ENCODE measurements at places on chromosomes 5 and 9.

GRCh38 chr5:32308946-32309345 lies 3.8 kb downstream of the MTMR12 start:
- no peak for DNase-seq

DNA sequence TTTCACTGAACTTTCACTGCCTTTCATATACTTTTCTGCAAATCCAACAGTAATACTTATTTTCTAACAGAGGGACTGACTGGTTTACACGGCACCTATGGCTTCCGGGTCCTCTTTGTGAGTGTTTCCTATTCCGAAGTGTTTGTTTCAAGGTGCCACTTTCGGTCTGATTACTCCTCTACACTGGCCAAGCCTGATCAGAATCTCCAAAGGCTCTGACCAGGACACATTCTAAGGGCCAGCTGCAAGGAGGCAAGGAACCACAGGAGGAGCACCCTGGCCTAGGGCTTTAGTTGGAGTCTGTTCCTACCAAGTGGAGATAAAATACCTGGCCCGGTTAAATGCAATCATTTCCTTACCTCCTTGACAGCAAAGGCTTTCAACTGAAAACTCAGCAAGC lies 132.1 kb downstream of the GLIS3 start:
- no peak for DNase-seq

GRCh38 chr5:1246711-1247431 lies 21.7 kb downstream of the SLC6A18 start:
- no peak for DNase-seq

GRCh38 chr9:121744002-121744686 lies 92.7 kb downstream of the DAB2IP start:
- DNase-seq = no peak

DNA sequence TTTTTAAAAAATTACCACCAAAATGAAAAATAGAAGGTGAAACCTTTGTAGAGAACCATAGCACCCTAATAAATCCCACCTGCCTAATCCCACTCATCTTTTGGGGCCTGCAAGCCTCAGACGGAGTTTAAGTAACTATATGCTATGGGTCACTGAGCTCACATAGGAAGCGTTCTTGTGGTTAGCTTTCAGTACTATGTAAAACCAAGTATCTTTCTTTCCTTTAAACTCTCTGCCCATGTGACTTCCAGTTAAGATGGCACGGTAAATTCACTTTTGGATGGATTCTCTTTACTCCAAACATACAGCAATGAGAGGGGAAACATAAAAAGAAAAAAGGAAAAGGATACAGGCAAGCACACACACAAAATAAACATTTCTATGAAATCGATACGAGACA lies 50.9 kb downstream of the FANCC start:
- no peak for DNase-seq

DNA sequence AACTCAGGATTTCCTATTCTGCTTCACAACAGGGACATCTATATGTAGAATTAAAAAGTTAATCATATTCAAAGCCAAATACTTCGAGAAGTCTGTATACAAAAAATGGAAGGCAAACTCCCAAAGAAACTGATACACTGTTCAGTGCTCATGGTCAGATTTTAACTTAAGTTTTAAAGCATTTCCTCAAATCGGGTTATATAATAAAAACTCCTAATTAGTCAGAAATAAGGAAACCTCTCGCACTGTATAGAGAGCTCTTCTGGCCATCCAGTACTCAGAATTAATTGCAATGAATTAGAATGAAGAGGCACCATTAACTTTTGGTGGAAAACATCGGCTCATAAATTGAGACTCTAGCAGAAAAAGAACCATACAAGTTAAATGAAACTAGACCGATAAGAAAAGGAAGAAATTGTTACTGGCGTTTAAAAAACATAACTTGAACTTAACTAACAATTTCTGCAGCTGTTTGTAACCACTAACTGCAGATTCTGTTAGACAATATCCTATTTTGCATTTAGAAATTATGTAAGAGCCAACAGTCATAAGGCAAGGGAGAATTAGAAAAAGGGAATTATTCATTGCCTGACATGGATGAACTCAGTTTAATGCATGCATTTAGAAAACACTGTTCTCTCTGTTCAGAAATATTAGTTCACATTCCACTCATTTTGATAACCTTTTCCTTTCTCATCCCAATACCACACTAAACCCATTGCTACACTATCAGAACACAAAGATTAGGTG lies 96.6 kb downstream of the FNBP1 start:
- DNase-seq = no peak

DNA sequence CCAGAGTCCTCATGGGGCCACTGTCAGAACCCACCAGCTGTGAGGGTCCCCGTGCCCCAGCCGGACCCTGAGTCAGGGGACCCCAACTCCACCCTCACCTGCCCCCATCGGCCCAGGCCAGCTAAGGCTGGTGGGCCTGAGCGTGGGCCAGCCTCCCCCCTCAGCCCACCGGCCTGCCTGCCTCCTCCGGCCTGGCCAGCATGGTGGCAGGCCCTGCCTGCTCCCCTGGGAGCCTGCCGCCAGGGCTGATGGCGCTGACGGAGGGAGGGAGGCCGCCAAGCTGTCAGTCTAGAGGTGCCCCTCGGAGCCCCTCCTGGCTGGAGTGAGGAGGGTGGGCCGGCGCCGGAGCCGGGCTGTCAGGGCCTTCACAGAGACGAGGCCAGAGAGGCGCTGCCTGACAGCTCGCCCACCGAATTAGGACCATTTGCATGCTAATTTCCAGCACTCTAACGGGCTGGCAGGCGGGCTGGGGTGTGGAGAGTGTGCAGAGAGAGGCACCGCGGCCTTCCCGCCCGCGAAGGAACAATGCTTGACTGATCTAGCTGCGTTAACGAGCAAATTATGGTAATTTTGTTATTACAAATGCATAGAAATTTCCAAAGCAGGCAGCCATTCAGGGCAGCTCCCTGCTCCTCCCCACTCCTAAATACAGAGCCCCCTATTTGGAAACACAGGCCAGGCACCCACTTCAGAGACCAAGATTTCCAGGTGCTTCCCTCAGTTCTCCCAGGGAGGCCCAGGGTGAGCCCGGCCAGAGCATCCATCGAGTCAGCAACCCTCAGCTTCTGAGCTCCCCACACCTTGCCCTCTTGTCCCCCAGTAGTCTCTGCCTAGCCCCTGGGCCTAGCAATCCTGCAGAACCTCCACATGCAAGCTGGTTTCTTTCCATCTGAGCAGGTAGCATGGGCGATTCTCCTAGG lies 169.3 kb downstream of the PAX5 start:
- no peak for DNase-seq

GRCh38 chr5:134911285-134912206 lies 6.6 kb downstream of the PCBD2 start:
- no peak for DNase-seq

- DNase-seq = no peak
These were observed 141.0 kb upstream of the GRHPR start for GRCh38 chr9:37281541-37281940.

DNA sequence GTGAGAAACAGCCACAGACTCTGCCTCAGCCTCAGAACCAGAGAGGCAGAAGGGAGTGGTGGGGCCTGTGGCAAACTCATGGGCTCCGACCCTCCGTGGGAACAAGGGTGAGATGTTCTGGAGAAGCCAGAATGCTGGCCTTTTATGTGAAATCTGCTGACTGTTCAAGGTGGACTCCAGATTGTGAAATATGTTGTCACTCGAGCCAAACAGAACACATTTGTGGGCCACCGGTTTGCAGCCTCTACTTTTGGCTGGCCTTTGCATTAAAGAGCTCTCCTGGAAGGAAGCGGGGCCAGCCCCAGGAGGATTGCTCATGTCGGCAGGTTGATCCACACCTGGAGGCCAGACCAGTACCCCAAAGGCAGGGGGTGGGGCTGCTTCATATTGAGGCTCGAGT lies 62.4 kb downstream of the ERGIC1 start:
- no peak for DNase-seq

DNA sequence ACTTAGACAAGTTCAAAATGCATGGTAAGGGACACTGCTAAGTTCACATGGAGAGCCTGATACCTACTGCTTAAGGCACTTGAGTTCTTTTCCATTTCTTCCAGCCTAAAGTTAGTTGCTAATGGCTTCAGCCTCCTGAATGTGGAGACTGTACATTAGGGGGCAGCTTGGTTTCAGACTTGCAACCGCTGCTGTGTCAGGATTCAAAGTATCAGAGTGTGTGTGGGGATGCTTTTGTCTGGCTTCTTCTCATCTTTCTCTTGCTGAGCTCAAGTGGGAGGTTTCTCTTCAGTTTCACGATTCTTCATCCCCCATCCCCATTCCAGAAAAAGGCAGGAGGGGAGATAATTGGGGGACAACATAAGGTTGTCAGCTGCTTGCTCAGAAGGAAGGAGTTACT lies 49.4 kb downstream of the ATP10B start:
- no peak for DNase-seq

GRCh38 chr9:71285191-71285656 lies 163.8 kb upstream of the TRPM3 start:
- DNase-seq = peak; percentile 68

GRCh38 chr9:124354346-124355038 lies 60.8 kb downstream of the PSMB7 start:
- DNase-seq = no peak

DNA sequence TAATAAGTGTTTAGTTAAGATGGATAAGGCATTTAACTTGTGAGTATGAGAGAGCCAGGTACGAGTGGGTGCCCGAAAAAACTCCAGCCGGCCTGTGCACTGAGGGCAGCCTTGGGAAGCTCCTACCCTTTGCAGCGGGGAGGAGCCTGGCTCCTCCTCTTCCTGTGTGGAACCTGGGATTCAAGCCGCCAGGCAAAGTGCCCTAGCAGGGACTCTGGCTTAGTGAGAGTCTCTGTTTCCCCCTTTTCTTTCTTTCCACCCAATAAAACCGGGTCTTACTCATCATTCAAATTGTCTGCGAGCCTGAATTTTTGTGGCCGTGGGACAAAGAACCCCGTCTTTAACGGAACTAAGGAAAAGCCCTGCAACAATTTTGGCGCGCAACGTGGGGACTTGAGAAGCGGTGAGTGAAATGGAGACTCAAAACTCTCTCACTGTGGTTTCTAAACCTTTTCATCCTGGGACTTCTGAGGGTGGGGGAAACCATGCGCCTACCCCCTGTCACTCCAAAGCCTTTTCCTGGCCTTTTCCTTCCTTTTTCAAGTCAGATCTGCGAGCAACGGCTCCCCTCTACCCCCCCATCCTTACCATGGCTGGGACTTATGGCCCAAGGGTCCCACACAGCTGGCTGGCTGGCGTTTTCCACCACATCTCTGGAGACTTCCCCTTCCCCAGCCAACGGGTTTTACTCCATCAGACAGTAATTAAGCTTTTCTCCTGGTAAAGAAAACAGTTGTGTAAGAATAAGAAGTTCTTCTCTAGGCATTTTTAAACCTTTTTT lies 535.7 kb upstream of the ACO1 start:
- no peak for DNase-seq

GRCh38 chr5:180816608-180817534 lies 14.3 kb upstream of the MGAT1 start:
- no peak for DNase-seq

GRCh38 chr9:11558043-11558442 lies 945.2 kb upstream of the PTPRD start:
- no peak for DNase-seq

- no peak for DNase-seq
These were observed 23.9 kb downstream of the DCP2 start for GRCh38 chr5:113000466-113000865.

GRCh38 chr5:1462358-1462757 lies 17.1 kb upstream of the SLC6A3 start:
- no peak for DNase-seq

DNA sequence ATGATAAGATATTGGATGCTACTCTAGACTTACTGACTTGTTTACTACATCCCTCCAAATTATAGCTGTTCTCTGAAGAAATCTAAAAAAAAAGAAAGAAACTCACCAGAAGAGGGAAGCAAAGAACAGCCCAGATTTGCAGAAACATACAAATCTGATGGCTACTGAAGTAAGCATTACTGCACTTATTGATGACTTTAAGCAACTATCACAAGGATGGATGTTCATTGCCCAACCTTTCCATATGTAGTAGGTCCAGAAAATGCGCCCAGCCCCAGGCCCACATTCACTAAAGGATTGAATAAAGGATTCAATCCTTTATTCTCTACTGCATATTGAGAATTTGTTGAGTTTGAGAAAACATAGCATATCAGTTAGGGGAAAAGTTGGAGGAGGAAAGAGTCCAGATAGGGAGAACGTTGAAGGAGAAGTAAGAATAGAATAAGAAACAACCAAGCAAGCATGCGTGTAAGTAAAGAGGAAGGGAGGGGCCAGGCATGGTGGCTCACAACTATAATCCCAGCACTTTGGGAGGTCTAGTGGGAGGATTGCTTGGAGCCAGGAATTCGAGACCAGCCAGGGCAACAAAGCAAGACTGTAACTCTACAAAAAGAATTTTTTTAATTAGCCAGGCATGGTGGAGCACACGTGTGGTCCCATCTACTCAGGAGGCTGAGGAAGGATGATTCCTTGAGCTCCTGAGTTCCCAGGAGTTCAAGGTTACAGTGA lies 33.8 kb upstream of the DTWD2 start:
- no peak for DNase-seq

- DNase-seq = no peak
These were observed 548.8 kb upstream of the CDH18 start for GRCh38 chr5:20536813-20537212.

DNA sequence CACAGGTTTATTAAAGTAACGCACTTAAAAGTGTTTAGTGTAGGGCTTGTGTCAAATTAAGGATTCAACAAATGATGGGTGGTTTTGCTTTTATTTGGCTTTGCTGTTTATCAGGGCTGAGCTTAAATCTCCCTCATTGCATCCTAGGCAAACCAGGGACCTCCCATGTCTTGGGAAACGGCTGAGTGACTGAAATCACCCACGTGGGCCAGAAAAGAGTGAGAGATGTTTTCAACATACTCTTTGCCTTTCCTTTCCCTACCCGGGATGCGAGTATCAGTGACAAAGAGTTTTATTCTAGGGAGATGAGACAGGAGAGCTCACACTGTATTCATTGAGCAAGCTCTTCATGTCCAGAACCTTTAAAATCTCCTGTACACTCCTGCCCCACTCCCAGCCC lies 23.3 kb downstream of the KCNMB1 start:
- no peak for DNase-seq

GRCh38 chr5:53900677-53901076 lies 340.2 kb downstream of the NDUFS4 start:
- no peak for DNase-seq

- DNase-seq = no peak
These were observed 520.0 kb upstream of the C9orf72 start for GRCh38 chr9:28092981-28093936.

DNA sequence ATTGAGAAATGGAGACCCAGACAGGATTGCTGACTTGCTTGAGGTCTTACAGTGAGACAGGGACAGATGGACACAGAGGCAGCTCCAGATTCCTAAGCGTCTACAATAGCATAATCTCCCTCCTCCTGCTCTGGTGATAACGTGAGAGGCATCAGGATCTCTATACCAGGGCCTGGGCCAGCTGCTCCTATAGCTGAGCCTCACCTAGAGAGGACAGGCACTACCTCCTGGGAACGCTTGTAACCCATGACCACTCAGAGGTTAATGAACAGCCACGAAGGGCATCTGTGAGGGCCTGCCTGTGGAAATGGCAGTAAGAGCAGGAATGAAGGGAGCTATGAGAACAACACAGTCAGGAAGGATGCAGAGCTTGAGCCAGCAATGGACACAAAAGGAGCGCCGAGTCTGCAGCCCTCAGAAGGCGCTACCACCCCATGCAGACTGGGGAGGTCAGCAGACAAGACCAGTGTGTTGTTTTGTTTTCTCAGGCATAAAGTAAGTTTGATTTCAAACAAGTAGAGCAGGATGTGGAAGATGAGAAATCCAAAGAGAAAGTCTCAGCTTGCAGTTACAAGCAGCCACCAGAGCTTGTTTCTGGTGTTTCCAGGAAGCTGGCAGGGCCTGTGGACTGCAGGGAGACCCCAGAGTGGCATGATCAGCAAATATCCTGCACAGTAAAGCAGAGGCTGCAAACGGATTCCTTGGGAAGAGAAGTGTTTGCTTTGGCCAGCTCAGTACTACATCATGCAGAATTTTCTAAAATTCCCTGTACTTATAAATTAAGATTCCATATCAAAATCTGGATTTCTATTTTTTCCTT lies 17.4 kb downstream of the ANKS6 start:
- no peak for DNase-seq
